ENCODE measurements at places on chromosomes 4 and X. TPM values are rescaled to one million over a fixed set of nuclear protein-coding genes. Genes with fewer than 3 reads are reported as not detected.

- no peak for DNase-seq
These were observed 1345.5 kb downstream of the TECRL start for GRCh38 chr4:63063760-63064159.

DNA sequence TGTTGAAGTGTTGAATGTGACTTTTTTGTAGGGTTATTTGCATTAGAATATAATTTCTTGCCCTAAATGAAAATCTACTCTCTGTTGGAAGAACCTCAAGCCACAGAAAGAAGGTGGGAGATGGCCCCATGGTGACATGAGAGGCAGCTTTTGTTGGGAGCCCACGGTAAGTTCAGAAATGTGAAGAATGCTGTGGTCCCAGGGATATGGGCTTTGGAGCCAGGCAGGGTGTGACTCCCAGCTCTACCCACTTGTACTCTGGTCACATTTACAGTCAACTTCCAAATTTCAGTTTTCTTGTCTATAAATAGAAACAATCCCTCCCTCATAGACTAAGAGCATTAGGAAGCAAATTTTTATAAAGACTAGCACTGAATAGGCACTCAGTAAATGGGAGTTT lies 177.8 kb downstream of the RAB28 start:
- DNase-seq, result no peak

GRCh38 chrX:46873746-46874145 lies 36.9 kb downstream of the RP2 start:
- DNase-seq, result no peak

DNA sequence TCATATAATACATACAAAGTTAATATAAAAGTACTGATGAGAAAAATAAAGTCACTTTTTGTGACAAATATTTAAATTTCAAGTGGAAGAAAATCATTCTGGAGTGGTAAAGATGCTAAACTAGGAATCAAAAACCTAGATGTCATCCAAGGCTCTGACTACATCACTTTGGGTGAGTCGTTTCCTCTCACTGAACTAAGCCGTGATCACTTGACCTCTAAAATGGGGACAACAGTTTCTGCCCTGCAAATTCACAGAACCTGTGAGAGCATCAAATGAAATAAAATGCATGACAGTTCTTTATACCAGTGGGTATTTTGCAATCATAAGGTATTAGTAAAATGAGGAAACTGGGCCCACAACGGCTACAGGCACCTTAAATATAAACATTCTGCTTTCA lies 63.8 kb downstream of the PRDM5 start:
- DNase-seq, result no peak

Gene NUP62CL
- 1.5 TPM for total RNA-seq

GRCh38 chrX:47499293-47499692 lies 16.3 kb upstream of the ZNF41 start:
- no peak for DNase-seq

GRCh38 chr4:26171941-26172340 lies 148.9 kb upstream of the RBPJ start:
- no peak for DNase-seq

Gene UGT2B15
- not detected for total RNA-seq

- DNase-seq, result no peak
These were observed 343.1 kb upstream of the NOCT start for GRCh38 chr4:138672393-138672976.

- no peak for DNase-seq
These were observed 30.9 kb upstream of the ELF2 start for GRCh38 chr4:139207873-139208403.

DNA sequence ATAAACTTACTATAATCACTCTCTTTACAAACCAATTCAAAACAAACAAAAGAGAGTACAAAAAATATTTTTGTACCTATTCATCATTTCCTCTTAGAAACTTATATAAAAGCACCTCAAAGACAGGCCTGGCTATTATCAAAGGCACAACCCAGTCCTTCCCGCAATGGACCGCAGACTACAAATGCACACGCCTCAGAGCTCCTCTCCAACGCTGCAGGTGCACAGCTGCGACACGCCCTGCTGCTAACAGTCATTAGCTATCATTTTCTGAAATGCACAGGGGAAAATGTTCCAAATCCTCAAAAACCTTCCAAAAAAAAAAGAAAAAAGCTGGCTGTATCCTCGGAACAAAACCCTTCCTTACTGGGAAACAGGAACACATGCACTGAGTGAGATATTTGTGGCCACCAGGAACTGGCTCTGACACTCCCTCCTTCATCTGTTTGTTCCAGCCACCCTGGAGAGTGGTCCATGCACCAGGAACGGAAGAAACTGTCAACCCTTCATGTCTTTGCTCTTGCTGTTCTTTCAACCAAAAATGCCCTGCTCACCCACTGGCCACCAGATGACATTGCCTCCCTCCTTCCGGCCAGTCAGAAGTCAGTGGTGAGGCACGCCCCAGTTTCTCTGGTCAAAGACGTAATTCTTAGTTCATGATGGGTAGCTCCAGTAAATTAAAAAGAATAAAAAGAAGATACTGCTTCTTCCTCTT lies 16.7 kb downstream of the IRF2 start:
- DNase-seq, result no peak

GRCh38 chr4:116055857-116056827 lies 942.7 kb upstream of the NDST4 start:
- DNase-seq, result no peak

DNA sequence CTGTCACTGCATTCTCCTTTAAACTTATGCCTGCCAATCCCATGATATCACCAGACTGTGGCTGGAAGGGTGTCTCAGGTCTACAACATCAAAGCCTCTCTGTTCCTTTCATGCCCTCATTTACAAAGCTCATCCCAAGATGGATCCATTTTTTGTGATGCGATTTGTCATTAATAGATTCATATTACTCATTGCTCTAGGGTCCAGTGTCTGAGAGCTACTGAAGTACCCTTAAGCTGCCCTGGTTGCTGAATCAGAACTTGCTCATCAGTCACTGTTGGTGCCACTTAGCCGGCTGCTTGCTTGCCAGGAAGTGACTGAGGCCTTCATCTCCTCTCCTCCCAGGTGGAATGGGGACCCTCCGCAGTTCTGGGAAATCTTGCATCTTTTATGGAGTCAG lies 395.5 kb upstream of the BOD1L1 start:
- DNase-seq, result no peak

Gene ETNPPL
- total RNA-seq, result not detected

GRCh38 chr4:83852085-83852451 lies 316.2 kb downstream of the GPAT3 start:
- no peak for DNase-seq

Gene QRFPR
- total RNA-seq, result not detected

Gene MGARP
- not detected for total RNA-seq

DNA sequence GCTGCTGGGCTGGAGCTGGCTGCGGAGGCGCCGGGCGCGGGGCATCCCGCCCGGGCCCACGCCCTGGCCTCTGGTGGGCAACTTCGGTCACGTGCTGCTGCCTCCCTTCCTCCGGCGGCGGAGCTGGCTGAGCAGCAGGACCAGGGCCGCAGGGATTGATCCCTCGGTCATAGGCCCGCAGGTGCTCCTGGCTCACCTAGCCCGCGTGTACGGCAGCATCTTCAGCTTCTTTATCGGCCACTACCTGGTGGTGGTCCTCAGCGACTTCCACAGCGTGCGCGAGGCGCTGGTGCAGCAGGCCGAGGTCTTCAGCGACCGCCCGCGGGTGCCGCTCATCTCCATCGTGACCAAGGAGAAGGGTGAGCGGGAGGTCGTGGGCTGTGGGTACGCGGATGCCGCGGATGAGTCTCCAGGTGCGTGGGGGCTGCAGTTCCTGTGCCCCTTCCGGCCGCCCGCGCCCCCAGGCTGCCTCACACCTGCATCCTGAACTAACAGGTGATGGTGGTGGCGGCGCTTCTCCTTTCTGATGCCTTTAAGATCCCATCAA lies 499 bp downstream of the CYP2U1 start:
- DNase-seq, result peak; percentile 38

DNA sequence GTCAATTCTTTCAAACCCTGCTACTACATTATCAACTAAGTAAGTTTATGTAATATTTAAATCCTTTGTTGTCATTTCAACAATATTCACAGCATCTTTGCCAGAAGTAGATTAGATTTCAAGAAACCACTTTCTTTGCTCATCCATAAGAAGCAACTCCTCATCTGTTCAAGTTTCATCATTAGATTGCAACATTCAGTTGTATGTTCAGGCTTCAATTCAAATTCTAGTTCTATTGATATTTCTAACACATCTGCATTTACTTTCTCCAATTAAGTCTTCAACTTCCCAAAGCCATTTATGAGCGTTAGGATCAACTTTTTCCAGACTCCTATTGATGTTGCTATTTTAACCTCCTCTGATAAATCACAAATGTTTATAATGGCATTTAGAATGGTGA lies 66.1 kb downstream of the BMP3 start:
- DNase-seq, result no peak

DNA sequence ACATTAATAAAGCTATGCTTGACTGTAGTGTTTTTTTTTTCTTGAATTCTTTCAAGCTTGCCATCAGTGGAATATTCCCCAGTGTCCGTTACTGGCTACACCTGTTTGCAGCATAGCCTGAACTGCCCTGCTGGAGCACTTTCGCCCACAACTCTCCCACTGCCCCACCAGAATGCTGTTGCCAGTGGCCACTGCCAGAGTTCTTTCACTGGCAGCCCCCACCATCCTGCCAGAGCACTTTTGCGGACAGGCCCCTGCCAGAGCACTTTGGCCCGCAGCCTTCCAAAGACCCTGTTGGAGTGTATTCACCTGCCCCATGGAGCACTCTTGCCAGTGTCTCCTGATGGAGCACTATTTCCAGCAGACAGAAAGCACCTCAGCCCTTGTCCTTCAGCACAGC lies 452.3 kb upstream of the GRID2 start:
- no peak for DNase-seq

Gene DMRTC1B
- not detected for total RNA-seq

DNA sequence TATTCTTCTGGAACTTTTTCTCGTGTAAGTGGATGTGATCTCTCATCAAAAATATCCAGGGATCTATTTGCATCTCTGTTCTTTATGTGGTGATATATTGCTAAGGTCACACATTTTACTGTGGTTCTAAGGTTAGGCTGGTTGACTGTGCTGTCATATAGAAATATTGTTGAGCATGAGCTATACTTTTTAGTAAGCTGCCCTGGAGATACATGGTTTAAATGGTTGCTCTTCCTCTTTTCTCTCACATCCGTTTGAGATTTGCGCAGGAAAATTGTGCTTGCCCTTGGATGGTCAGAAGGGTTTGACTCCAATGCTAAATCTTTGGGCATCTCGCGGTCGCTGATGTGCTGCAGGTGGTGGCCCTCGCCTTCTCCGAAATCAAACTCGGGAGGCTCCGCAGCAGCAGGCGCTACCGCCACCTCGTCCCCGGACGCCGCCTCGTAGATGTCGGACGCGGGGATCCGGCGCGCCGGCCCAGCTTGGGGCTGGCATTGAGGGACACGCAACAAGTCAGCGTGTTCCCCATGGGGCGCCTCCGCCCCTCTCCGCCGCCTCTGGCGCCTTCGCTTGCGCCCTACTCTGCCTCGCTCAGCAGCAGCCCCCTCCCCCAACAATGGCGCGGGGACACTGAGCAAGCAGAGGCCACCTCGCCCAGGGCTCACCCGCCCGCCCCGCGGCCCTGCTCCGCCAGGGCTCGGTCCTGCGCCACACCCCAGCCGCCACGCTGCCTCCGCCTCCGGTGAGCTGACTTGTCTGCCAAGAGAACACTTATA lies 154.5 kb downstream of the MSN start:
- DNase-seq, result peak; percentile 40

DNA sequence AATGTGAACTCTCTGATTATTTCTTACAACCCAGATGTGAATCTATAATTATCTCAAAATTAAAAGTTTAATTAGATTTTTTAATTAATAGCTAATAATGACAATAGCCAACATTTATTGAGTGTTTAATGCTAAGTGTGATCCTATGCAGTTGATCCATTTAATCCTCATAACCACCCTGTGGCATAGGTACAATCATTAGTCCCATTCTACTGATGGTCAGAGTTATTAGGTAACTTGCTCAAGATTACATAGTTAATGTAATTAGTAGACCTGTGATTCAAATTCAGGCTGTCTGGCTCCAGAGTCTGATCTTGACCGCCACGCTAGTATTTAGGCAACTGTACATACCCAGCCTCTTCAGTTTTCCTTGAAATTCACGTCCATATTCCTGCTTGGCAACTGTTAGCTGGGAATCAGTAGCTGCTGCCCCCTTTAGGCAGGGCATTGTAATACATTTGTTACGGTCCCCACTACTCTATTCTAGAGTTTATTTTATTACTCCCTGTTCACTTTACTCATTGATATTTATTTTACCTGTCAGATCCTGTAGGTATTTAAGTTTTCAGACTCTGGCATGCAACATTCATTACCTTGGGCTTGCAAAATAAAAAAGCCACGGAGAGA lies 20.6 kb upstream of the TEC start:
- no peak for DNase-seq

Gene GLRA2
- total RNA-seq, result not detected

- DNase-seq, result no peak
These were observed 7.5 kb downstream of the SMIM10 start for GRCh38 chrX:134998246-134998645.

All from activated CD8-positive, alpha-beta T cell treated with anti-CD3 and anti-CD28 coated beads, Interleukin-2, amount 10 ng/mL, durations not matched to agents 7 days and 5 days (primary cell).